ENCODE measurements at places on chromosomes 6 and 20.
A peak's percentile ranks its signal among the peaks of the same experiment; 100 is the strongest.

DNA sequence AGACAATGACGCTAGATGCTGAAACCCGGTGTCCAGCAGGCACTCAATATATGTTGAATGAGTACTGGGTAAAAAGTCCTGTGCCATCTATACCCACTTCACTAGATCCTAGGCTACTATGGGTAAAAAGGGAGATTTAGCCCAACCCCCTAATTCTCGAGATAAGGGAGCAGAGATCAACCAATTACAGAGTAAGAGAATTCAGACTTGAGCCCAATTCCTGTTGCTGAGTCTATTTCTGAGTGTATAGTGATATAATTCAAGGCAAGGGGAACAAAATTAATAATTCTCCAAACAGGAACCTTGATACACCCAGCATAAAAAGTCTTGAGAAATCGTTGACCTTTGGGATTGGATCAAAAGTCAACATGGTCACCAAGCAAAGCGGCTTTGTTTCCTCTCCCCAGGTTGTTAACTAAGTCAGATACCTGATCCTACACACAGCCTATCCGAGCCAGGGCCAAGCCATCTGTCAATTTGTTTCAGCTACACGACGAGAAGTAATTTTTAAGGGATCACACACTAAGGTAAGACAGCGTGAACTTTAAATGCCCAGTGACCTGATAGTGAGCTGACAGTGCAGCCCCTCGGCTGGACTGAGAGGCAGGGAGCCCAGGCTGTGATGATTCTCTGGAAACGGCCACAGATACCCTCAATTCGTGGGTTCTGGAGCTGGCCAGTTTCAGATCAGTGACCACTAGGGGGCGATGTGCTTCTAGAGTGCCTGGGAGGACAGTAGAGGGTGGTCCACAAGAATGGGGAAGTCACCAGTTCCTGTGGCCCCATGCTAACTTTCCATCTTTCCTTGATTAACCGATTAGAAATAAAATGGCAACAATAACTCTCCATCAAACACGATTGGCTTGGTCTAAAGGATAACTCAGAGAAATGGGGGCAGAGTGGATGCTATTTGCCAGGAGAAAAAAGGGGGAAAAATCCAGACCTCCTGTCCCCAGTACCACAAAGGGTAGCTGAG, 46.2 kb downstream of the SLC22A23 start:
- peak; percentile 55 for DNase-seq

- no peak for DNase-seq
Observed at GRCh38 chr6:42321976-42322375, 104.3 kb upstream of the MRPS10 start.

DNA sequence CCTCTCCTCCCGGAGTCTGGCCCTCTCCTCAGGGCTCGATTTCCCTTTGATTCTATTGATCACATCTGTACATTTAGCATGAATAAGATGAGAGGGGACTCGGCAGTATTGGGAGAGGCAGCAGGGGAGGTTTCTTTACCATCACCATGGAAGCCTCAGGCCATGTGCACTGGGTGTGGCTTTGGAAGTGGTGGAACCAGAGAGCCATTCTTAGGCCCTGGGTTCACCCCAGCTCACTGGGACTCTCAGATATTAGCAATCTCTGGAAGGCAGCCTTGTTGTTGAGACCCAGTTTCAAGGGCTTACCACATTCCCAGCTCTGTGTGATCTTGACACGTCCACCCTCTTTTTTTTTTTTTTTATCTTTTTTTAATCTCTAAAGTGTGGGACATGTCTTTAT, 195.9 kb upstream of the PROKR2 start:
- no peak for DNase-seq

DNA sequence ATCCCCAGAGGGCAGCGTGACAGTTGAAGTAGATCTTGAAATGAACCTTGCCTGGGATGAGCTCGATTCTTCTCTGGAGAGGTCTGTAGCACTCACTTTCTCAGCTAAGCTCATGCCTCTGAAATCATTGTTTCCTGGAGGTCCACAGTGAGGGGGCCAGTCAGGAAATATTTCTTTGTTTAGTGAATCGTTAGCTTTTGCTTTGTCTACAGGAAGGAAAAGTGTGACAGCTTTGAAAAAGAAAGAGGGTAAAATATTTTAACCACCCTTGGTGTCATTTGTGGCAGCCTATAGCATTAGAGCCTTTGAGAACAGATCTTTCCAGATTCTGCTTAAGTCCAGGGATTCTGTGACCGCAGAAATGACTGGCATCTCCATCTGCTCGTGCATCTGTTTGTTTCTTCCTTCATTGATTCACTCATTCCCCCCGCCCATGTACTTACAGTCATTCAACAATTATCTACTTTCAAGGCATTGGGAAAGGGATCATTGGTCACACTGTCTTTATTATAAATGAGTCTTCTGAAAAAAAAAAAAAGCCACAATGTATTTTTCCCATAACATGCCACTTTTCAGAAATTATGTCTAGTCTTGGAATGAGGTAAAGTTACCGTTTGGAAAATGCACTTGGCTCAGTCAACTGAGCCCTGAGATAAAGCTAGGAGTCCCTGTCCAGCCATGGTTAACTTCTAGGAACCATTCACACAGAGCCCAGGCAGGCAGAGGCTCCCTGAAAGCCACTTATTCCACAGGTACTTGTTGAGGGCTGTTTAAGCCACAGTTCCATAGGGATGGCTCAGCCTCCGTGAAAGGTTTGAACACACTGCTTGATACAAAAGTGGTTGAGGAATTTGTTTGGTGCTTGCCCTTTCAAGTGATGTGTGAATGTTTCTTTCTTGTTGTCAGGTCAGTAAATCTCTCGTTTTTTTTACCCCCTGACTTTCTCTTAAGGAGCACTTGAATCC, 86.0 kb downstream of the TIAM2 start:
- DNase-seq, result no peak

- no peak for DNase-seq
Observed at GRCh38 chr6:115969207-115969929, 91.3 kb downstream of the FRK start.

GRCh38 chr6:38572186-38572813, 67.4 kb downstream of the BTBD9 start:
- peak; percentile 37 for DNase-seq

GRCh38 chr6:109467696-109468095, 12.1 kb upstream of the MICAL1 start:
- no peak for DNase-seq

- no peak for DNase-seq
Observed at GRCh38 chr6:164897523-164898235, 411.7 kb downstream of the C6orf118 start.

- DNase-seq, result no peak
Observed at GRCh38 chr6:118865100-118865391, 28.9 kb upstream of the ASF1A start.

- no peak for DNase-seq
Observed at GRCh38 chr20:33178726-33179125, 10.8 kb downstream of the BPIFA2 start.

DNA sequence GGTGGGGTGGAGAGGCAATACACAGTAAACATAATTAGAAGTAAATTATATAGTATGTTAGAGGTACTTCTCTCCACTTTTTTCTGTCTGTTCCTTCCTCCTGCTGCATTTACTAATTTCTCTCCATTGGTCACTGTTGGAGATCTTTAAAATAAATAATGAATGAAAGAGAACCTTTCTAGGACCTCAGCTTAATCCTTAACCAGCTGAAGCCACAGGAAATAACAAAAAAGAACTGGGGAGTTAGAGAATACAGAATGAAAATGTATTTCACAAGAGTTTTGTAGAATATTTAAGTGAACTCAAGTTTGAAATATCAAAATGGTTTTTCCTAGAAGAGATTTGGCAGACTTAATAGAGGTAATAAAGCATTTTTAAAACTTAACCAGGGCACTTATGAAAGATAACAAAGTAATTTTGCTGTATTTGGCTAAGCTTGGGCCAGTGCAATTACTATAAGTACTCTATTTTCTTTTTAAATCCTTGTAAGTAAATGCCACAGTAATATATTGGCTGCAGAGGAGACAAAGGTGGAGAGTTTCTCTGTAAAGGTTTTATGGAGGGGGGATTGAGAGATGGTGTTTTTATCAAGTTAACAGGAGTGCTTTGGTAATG, 405.0 kb downstream of the CDKAL1 start:
- DNase-seq, result no peak

DNA sequence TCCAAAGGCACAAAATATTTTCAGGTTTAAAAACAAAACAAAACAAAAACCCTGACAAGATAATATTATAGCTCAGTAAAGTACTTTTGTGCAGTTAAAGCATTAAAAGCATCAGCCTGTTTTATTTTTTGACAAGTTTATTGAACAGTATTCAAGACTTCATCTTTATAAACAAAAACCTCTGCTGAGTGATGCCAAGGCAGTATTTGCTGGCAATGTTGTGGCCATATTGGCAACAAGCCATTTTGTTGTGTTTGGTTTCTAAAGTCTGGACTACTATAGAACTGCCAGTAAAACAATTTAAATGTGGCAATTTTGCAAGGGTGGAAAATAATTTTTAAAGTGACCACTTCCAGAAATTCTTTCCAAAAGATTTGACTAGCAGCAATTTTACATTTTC, 15.9 kb downstream of the CPNE1 start:
- DNase-seq, result no peak

DNA sequence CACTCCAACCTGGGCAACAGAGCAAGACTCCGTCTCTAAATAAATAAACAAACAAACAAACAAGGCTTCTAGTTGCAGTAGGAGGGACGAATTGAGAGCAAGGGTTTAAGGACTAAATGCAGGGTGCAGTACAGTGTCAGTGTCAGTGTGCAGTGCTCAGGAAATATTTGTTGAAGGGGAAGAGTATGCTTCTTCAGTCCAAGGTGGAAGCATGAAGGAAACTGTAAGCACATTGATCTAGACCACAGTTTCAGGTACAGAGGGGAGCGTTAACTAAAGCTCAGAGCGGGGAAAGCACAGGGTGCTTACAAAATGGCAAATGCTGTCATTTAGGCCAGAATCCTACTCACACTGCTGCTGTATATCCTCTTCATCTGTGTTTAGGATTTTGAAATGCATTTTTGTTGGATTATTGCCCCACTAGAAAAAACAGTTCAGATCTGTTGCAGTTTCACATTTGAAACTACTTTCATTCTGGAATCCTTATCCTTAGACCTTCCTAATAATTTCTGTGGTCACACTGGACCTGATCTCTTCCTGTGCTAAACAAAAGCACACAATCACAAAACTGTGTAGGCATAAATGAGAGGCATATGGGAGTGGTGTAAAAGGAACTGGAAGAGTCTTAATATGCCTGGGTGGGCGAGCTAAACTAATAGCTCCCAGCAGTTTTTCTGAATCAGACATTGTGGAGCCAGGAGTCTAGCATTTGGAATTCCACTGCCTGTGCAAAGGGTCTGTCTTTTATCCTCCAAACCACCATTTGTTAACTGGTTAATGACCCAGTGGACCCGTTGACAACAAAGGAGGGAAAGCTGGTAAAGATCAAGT, 41.4 kb downstream of the CBFA2T2 start:
- DNase-seq, result no peak

DNA sequence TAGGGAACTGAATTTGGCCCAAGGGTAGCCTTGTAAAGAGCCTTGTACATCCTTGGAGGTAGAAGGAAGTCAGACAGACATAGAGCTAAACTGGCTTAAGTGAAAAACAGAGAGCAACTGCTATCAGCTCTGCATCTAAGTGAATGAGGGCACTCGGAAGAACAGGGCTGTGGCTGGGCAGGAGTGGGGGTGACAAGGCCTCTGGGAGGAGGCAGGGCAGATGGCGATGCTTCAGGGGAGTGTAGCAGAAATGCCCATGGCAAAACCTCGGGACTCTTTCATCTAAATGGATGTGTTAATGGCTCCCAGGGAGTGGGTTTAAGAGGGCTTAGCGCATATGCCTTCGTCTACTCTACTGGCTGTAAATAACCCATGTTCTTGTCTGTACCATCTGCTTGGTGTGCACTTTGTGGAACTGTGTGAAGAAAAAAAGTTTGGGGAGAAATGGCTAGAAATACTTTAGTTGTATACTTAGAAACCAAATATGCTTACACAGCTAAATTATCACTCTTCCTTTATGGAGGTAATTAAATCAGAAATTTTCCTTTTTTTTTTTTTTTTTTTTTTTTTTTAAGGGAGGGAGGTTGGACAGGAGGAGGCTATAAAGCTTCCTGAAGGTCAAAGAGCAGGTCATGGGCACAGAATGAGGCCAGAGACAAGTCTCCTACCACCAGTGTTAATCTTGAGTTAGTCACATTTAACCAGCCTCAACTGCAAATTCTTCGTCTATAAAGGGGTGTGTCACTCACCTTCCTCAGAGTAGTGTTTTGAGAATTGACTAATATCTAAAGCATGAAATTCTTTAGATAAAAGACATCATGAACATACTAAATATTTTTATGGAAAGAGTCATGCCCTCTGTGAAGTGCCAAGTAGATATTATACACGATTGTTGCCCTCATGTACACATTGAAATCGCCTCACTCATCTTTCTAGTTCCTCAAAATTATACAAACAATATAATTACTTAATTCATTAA, 60.9 kb downstream of the FYN start:
- no peak for DNase-seq

GRCh38 chr20:37702403-37703034, 8.7 kb downstream of the CTNNBL1 start:
- DNase-seq, result peak; percentile 8

DNA sequence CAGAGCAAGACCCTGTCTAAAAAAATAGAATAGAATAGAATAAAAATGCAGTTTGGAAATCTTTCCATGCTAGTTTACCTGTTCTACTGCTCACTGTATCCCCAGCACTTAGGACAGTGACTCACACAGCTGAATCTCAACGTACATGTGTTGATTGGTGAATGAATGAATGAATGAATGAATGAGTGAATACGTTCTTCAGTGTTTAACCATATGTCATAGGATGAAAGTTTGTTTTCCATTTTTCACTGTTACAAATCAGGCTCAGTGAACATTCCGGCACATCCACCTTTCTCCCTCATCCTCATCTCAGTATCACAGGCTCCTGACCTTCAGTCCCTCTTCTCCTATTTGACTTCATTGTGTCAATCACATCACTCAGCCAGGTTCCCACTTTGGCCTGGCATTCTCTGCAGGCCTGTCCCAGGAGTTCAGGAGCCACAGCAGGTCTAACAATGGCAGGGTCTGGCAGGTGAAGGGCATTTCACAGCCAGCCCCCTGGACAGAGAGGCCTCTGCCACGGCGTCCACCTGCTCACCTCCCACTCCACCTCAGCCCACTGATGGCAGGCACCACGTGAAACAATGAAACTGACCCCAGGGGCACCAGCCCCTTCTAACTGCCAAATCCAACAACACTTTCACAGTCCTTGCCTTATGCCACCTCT, 7.9 kb downstream of the ZC3H12D start:
- DNase-seq, result no peak

DNA sequence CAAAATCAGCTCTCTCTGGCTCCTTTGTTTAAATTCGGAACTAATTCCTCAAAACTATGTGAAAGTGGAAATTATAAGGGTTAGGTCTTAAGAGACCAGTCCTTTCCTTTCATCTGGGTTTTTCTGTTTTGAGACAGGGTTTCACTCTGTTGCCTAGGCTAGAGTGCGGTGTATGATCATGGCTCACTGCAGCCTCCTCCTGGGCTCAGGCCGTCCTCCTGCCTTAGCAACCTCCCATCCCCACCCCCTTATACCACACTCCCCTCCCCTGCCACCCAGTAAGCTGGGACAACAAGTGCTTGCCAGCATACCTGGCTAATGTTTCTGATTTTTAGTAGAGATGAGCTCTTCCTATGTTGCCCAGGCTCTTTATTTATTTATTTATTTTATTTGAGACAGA, 12.8 kb upstream of the SSR1 start:
- DNase-seq, result no peak
